ENCODE measurements at places on chromosomes 12 and 14. TPM values are rescaled to one million over a fixed set of nuclear protein-coding genes. Genes with fewer than 3 reads are reported as not detected.
A peak's percentile ranks its signal among the peaks of the same experiment; 100 is the strongest.

- peak; percentile 16 for DNase-seq
Measured at GRCh38 chr12:25997201-25997963, 38.9 kb downstream of the RASSF8 start.

DNA sequence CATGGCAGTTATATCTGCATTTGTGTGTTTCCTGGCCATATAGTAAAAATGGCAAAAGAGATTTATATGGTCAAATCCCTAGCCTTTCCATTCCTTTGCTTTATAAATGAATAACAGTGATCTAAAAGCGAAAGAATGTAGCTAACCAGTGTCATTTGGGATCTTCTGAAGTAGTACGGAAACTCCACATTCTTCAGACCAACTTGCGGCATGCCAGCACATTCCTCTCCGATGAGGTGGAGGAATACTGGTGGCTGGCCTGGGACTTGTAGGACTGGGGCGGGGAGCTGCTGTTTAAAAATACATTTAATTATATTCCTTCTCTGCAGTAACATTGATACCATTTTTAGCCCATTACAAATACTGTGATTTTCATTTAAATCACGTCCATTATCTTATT, 85.3 kb downstream of the SAMD4A start:
- peak; percentile 95 for DNase-seq

DNA sequence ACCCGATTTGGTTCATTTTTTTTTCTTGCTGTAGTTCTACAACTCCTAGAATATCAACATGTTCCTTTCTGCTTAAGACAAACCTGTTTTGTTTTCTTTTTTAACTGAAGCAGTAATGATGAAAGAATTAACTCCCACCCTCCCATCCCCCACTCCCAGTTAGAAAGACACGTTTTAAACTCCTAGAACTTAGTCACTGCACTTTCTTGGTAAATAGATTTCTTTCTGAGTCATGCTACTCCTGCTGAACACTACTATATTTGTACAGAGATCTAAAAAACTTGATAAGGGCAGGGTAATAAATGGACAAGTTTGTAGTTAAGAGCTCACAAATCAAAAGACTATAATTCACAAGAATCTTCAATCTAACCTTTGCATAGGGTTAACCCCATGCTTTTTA, 118.9 kb upstream of the PTPRB start:
- DNase-seq = peak; percentile 8

DNA sequence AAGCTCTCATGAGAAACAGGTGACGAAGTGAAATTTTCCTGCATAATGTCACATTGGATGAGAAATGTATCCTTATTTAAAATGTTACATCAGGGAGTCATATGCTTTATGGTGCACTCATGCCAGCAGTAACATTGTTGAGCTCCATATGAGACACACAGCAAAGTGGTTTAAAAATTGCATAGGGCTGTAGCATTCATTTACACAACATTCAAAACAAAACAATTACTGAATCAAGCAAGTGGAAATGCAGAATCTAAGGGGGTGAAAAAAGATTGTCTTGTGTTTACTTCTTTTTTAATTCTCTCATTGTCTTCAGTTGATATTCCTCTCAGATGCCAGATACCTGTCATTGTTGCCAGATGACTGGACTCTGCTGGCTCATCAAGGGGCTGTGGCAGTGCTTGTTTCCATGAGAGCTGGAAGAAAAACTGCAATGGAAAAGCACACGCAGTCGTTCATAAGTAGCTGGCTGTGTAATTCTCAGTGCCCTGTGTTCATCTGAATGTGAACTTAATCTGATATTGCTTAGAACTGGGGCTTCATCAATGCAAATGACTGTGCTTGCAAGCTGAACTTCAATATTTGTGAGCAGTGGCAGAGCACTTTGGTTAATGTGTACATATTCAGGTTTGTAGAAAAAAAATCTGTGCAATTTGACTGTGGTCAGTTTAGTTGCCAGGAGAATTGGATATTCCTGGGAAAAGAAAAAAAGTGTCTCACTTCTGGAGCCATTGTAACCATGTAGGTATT, 305.6 kb downstream of the RAD51B start:
- no peak for DNase-seq

DNA sequence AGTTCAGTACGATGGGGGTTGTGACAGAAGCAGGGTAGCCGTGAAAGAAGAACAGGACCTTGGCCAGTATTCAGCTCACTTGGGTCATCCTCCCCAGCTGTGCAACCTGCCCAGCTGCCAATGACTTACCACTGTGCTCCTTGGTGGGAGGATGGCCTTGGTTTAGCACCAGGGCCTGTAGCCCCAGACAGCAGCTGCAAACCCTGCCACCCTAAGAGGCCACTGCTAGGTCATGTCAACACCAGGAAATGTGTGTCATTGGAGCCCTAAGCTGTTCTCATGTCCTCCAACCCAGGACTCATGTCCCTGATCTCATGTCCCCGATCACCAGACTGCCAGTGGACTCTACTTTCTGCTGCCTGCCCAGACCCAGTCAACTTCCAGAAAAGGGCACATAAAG, 3.0 kb upstream of the CRACR2A start:
- DNase-seq = no peak

Gene AQP5
- total RNA-seq = not detected

Gene SLCO1A2
- not detected for total RNA-seq

Gene ADAMTS20
- 0.09 TPM for total RNA-seq

Data from NCI-H460 (cell line).